ENCODE measurements at places on chromosomes 3 and 15.

DNA sequence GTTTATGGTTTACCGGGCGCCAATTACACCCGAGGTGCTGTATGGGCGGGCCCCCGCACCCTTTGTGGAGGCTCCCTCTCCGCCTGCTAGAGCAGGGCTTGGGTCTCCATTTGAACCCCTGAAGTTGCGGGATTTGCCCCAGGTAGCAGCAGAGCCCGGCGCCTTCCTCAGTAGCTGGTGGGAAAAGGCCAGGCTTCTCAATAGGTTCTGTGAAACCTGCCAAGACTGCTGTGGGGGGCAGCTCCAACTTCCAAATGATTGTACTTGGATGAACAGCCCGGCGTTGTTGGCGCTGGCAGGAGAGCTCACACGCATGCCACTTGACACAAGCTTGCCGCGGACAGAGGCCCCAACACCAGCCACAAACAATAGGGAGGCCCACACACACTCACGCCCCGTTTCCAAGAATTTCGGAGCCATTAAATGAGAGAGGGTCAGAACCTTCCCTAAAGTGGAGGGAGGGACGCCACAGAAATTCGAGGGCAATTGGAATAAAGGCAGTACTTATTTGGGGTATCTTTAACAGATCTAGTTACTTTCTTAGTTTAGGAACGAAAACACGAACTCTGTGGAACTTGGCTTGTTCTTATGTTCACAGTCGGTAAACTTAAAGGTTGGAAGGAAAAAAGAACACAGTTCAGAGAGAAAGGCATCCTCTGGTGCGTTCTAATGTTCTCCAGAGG, 1.4 kb downstream of the EPHB3 start:
- no peak for DNase-seq

DNA sequence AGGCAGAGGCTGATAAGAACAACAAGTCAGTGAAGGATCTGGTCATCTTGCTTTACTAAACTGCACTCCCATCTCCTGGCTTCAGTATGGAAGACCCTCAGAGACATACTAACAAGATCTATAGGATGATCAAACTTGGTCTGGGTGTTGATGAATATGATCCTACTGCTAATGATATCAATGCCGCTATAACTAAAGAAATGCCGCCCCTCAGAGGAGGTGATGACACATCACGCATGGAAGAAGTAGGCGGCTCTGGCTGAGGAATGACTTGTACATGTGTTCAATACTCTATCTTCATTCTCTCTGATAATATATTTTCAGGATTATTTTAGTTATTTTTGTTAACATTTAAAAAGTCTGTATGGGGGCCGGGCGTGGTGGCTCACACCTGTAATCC, 17.5 kb upstream of the EIF2B5 start:
- no peak for DNase-seq

- DNase-seq: no peak
These were observed 23.0 kb downstream of the CRYGS start for GRCh38 chr3:186520957-186521842.

DNA sequence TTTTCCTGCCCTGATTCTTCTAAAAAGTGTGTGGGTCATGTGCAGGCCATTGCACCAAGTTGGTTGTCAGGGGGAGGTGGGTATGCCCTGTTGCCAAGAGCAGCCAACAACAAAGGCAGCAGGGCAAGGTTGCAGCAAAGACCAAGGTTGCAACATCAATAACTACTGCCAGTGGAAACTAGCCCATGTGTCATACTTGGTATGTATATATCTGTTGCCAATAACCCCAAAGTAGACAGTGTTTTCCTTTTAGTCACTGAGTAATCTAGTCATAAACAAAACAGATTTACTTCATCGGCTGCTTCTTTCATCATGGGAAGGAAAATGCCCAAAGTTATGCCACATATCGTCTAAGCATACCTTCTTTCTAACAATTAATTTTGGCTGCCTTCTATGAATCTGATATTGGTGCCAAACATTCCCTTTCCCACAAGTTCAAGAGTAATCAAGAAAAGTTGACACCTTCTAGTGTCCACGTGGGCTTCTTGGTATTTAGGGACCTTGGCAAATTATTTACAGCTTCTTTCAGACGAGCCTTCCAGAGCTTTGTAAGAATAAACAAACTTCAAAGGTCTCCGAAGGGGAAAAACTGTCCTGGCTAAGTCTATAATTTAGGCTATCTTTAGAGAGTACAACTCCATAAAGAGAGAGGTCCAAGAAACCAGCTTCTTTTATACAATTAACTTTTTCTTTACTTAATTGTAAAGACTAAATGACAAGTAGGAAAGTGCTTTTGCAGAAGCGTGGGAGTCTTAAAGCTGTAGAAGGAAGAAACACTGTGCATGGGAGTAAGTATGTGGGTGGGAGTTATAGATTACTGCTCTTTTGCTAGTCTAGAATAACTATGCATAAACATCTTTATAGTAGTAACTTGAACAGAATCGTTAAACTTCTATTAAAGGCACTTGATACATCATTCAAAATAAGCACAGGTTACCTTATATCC, 10.0 kb upstream of the MBNL1 start:
- DNase-seq: peak; percentile 95

DNA sequence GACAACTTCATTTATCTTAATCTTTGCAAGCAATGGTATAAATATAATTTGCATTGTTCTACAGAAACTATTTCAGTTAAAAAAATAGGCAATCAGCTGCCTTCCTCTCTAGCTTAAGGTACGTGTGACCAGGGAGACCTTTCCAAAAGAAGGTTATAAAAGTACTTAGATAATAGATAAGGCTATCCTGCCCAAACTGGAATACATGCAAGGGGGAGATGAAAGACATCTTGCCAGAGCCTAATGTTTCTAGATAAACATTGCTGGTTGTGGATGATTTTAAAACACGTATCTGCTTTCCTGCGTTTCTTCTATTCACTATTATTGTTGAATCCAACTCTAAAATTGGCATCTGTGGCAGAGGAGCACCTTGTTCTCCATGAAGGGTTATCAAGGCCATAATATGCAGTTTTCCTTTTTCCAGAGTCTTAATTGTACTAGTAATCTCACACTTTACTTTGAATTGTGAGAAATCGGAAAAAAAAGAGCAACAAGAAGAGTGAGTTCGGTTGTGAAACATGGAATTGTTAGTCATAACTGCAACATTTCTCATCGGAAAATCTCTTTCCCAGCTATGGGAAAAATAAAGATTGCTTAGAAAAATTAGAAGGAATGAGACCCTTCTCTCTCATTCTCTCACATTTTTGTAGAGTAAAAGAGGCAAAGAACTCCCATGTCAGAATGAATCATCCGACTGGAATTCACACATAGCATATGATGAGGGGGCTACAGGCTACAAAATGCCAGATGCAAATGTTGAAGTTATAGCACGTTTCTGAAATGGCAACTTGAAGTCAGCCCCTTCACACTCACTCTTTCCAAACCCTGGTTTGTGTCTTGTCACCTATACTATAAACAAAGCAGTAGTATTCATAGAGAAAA, 936.1 kb upstream of the NR2F2 start:
- DNase-seq: no peak

- no peak for DNase-seq
These were observed 188.7 kb downstream of the THSD4 start for GRCh38 chr15:71303977-71304376.

GRCh38 chr3:71070497-71071463, 512.7 kb downstream of the FOXP1 start:
- no peak for DNase-seq

DNA sequence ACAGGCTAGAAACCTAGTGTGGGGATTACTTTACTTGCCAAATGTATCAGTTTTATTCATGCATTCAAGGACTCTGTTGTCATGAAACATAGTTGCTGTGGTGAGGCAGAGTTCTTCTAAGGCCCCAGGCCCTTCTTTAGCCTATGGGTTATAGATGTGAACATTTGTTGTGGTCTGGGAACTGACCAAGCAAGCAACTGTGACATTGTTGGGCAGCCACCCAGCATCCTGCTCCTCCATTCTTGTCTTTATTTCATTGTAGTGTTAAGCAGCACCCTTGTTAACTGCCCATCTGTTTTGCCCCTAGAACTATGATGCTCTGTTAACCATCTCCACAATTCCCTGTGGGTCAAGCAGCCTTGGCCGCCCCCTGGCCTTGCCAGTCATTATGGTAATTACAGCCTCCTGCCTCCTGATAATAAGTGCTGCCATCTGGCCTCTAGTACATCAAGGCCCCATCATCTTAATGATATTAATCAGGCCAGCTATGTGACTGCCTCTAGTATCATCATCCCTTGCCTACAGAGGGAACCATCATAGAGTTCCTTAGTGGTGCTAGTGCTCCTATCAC, 12.2 kb upstream of the IFT57 start:
- no peak for DNase-seq

- DNase-seq: no peak
These were observed 4.0 kb upstream of the HRH1 start for GRCh38 chr3:11150256-11150655.

DNA sequence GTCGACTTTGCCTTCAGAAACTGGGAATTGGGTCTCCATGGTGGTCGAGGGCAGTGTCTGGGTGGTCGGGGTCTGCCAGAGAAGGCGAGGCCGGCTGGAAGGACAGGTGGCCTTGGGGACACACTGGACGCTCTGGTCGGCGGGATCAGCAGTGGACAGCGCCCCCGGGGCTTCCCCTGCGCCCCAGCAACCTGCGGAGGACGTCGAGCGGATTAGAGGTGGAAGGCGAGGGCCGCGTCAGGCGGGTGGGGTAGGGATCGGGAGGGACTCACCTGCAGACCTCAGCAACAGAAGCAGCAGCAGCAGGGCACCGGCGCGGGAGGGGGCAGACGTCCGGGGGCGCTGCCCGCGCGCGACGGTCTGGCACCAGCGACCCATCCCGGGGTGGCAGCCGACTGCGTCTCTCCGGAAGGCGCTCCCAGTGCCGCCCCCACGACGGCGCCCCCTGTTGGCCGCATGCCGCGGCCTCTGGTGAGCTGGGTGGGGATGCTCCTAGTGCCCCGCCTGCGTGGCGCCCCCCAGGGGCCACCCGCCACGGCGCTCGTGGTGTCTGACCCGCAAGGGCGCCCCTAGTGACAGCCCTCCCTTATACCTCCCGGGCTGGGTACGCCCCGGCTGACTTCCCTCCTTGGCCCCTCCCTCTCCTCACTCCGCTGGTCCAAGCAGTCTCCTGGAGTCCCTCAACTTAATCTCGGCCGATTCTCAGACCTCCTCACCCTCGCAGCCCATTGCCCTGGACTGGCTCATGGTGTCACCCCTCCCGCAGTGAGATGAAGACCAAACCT, at the start of gene PRSS50:
PRSS50 (minus strand) TSS at position 423 of the 785 bp plus-strand sequence; CDS start at position 378, 45 bp downstream.
- DNase-seq: no peak

- DNase-seq: no peak
These were observed 153.0 kb upstream of the WNT5A start for GRCh38 chr3:55639896-55640765.

- no peak for DNase-seq
These were observed 2.2 kb upstream of the ISG20 start for GRCh38 chr15:88636654-88637053.

GRCh38 chr3:67655364-67656121, 1.1 kb upstream of the SUCLG2 start:
- no peak for DNase-seq

- no peak for DNase-seq
These were observed 513.2 kb upstream of the GOLIM4 start for GRCh38 chr3:168608926-168609325.

GRCh38 chr3:189714991-189715961, 84.1 kb downstream of the TP63 start:
- DNase-seq: peak; percentile 64

DNA sequence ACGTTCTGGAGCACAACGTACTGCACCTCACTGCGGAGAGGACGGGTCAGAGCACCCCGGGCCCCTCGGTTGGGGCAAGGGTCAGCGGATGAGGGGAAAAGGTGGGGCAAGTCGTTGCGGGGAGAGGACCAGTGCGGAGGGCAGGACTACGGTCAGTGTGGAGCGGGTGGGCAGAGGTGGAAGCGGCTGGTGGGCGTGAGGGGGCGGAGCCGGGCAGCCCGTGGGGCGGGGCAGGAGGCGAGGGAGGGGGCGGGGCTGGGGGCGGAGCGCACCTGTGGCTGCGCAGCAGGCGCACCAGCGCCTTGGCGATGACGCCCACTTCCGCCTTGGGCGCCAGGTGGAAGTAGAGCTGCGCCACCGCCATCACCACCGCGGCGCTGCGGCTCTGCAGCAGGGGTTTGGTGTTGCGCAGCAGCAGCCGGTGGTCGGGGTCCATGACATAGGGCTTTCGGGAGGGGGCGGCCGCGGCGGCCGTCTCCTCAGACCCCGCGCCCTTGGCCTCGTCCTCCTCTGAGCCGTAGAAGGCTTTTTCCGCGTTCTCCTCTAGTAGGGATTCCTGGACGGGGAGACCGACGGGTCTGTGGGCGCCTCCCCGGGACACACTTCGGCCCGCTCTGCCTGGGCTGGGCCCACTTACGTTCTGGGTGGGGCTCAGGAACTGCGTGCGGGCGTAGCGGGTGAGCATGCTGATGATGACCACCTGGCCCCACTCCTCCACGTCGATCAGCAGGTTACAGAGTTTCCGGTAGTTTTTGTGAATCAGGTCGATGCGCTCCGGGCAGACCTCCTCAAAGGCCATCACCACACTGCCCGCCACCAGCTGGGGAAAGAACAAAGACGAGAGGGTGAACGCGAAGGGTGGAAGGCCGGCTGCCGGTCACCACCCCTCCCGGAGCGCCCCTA, 29.2 kb downstream of the AP3B2 start:
- DNase-seq: no peak

- no peak for DNase-seq
These were observed 222.1 kb downstream of the FAM43A start for GRCh38 chr3:194907811-194908210.

GRCh38 chr3:17046623-17047022, 161.9 kb downstream of the PLCL2 start:
- no peak for DNase-seq

DNA sequence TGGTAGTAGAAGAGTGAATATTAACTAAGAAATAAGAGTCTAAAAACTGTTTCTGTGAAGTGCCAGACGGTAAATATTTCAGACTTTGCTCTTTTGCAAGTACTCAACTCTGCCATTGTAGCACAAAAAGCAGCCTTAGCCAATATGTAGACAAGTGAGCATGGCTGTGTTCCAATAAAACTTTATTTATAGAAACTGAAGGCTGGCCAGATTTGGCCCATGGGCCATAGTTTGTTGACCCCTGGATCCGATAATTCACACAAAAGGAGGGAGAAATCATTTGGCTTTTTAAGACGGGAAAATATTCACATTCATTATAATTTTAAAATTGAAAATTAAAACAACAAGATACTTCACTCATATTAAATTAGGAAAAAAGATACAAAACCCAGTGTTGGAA, 15.4 kb downstream of the EID1 start:
- no peak for DNase-seq
